HepG2 (cell line): ENCODE measurements at places on chromosomes 1 and 21. TPM values are rescaled to one million over a fixed set of nuclear protein-coding genes. Genes with fewer than 3 reads are reported as not detected.

- H3K36me3 ChIP-seq = no peaks in the 10 kb centered on the region
- no peaks in the 10 kb centered on the region for H3K27me3 ChIP-seq
- no peak overlapping the region for H3K4me3 ChIP-seq
- DNase-seq = no peak
- H3K4me1 ChIP-seq = peaks cover 46% of the 10 kb centered on the region
Observed at GRCh38 chr1:185645162-185645640, 89.0 kb upstream of the HMCN1 start.

DNA sequence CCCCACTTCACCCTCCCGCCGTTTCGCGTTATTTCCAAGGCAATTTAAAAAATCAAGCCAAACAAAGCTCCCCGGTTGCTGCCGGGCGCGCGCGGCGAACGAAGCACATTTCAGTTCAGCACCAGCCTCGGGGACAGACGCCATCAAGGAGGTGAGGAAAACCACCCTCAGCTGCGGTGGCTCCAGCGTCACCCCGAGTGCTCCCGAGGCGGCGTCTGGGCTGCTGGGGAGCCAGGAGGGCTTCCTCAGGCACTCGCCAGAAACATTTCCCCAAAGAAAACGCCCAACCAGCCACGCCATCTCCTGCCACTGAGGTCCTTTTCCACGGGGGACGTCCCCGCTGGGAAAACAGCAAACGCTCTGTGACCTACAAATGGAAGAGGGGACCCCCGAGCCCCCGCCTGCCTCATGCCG, 623 bp downstream of the GNG4 start:
- peaks cover 2% of the 10 kb centered on the region for H3K36me3 ChIP-seq
- H3K4me1 ChIP-seq = peaks cover 55% of the 10 kb centered on the region
- H3K4me3 ChIP-seq = peak overlapping the region; percentile 88
- DNase-seq = peak; percentile 37

DNA sequence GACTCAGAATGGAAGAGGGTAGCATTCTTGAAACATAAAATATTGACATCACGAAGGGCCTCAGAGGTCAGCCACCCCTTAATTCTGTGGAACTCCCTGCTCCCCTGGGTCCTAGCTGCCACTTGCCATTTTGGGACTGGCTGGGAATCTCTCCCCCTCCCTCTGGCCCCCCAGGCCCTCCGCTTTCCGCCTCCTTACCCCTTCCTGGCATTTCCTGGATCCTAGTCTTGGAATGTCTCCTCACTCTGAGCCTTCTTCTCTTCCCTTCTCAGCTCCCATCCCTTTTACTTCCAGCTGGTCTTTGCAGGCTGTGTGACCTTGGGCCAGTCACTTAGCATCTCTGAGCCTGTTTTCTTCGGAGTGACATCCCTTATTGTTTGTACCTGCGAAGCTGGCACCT, 4.5 kb downstream of the PADI1 start:
- no peaks in the 10 kb centered on the region for H3K4me1 ChIP-seq
- DNase-seq = no peak
- no peak overlapping the region for H3K27ac ChIP-seq
- H3K4me3 ChIP-seq = no peak overlapping the region

GRCh38 chr1:202287196-202287595, 54.5 kb downstream of the UBE2T start:
- H3K4me1 ChIP-seq = peaks cover 14% of the 10 kb centered on the region
- H3K4me3 ChIP-seq = no peak overlapping the region
- H3K36me3 ChIP-seq = no peaks in the 10 kb centered on the region
- H3K27me3 ChIP-seq = peaks cover 4% of the 10 kb centered on the region; the same call in 1 of the 2 replicates

DNA sequence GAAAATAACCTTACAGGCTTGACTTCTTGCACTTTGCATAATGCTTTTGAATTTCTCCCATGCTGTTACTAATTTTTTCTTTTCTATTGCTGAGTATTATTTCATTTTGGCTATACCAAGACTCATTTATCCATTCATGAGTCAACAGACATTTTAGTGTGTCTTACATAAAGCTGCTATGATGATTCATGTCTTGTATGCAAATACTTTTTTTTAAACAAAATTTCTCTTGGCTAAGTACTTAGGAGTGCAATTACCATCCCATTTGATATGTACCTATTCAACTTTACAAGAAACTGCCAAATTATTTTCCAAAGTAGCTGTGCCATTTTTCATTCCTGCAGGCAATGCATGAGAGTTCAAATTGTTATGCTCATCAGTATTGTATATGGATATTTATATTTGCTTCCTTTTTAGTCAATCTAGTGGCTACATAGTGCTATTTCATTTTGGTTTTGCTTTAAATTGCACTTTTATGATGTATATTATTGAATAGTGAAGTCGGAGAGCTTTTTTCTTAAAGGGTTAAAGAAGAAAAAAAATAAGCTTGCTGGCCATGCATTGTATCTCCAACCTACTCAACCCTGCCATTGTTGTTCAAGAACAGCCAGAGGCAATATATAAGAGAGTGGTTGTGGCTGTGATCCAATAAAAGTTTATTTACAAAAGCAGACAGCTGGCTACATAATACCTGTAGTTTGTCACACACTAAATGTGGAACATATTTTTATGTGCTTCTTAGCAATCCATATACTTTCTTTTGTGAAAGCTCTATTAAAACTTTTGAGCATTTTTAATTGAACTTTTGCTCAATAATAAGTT, 862.8 kb downstream of the KCNT2 start:
- no peaks in the 10 kb centered on the region for H3K36me3 ChIP-seq
- H3K27ac ChIP-seq = no peak overlapping the region
- H3K4me3 ChIP-seq = no peak overlapping the region
- H3K27me3 ChIP-seq = no peaks in the 10 kb centered on the region
- H3K4me1 ChIP-seq = no peaks in the 10 kb centered on the region

DNA sequence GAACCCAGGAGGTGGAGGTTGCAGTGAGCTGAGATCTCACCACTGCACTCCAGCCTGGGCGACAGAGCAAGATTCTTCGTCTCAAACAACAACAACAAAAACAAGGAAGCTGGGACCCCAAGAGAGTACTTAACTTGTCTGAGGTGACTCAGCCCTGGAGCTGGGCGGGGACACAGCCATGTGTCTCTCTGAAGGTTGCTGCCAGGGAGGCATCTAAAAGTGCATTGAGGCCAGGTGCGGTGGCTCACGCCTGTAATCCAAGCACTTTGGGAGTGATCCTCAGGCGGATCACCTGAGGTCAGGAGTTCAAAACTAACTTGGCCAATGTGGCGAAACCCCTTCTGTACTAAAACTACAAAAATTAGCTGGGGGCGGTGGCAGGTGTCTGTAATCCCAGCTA, 7.7 kb downstream of the IFI6 start:
- no peaks in the 10 kb centered on the region for H3K36me3 ChIP-seq
- H3K4me1 ChIP-seq = peaks cover 24% of the 10 kb centered on the region
- 0 out of 3 replicates have a peak, but pooled peaks cover 4% of the 10 kb centered on the region for H3K27me3 ChIP-seq
- H3K27ac ChIP-seq = no peak overlapping the region

DNA sequence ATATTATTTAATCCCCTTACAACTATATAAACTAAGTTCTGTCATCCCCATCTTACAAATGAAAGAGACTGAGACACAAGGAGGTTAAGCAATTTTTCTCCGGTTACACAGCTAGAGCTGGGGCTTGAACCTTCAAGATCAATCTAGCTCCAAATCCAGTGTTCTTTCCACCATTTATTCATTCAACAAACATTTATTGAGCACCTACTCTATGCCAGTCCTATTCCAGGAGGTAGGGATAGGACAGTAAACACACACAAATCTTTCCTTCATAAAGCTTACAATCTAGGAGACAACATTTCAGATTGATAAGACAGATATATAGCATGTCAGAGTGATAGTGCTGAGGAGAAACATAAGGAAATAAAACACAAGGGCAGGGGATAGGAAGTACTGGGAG, 2.9 kb upstream of the TMEM125 start:
- H3K4me1 ChIP-seq = peaks cover 61% of the 10 kb centered on the region
- H3K27ac ChIP-seq = no peak overlapping the region
- DNase-seq = no peak

GRCh38 chr1:247293047-247293446, 37.2 kb downstream of the VN1R5 start:
- H3K4me1 ChIP-seq = no peaks in the 10 kb centered on the region
- DNase-seq = no peak
- H3K27me3 ChIP-seq = no peaks in the 10 kb centered on the region
- no peaks in the 10 kb centered on the region for H3K36me3 ChIP-seq
- H3K4me3 ChIP-seq = no peak overlapping the region
- H3K27ac ChIP-seq = no peak overlapping the region

GRCh38 chr1:44785029-44785380, 3.0 kb downstream of the BEST4 start:
- H3K4me3 ChIP-seq = peak overlapping the region; percentile 54
- DNase-seq = no peak
- no peaks in the 10 kb centered on the region for H3K36me3 ChIP-seq
- H3K4me1 ChIP-seq = peaks cover 53% of the 10 kb centered on the region
- peaks cover 3% of the 10 kb centered on the region; the same call in 1 of the 2 replicates for H3K27me3 ChIP-seq

DNA sequence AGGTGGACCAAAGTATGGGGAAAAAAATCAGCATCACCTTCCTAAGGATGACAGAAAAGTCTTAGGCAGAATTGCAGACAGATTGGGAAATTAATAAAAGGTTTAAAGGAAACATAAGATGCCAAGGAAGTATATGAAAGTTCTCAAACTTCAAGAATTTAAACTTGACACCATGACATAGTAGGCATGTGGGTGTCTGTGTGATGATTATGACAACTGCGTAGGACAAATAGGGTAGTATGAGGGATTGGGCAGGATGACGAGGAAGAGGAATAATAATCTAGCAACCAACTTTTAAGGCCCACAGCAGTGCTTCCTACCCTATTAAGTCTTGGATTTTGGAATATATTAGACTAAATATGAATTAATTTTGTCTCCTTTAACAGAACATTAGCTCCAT, 52.4 kb downstream of the HNRNPR start:
- H3K27me3 ChIP-seq = no peaks in the 10 kb centered on the region
- DNase-seq = no peak
- no peak overlapping the region for H3K4me3 ChIP-seq
- no peaks in the 10 kb centered on the region; the same call in 1 of the 2 replicates for H3K36me3 ChIP-seq

DNA sequence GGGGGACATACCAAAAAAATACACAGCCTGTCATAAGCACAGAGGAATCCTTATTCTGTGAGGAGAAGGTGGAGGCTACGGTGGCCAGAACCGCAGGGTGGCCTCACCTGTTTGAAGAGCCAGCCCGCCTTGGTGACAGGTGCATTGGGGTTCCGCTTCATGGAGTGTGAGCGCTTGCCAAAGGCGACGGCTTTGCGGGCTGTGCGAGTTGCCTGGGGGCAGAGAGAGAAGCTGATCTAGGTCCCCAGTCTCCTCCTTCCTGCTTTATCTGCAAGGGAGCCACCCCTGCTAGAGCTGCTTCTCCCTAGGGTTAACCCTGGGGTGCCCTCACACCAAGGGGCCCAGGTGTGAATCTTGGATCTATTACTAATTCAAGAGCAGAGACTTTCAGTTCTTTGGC, 54.3 kb upstream of the GOLT1A start:
- H3K4me3 ChIP-seq = no peak overlapping the region
- peak overlapping the region; percentile 78 for H3K27ac ChIP-seq
- H3K4me1 ChIP-seq = peaks cover 32% of the 10 kb centered on the region
- peaks cover 42% of the 10 kb centered on the region; the same call in 2 of the 3 replicates for H3K36me3 ChIP-seq
- no peaks in the 10 kb centered on the region for H3K27me3 ChIP-seq
- no peak for DNase-seq

- no peaks in the 10 kb centered on the region for H3K36me3 ChIP-seq
- no peaks in the 10 kb centered on the region for H3K27me3 ChIP-seq
- no peak overlapping the region for H3K4me3 ChIP-seq
- H3K4me1 ChIP-seq = no peaks in the 10 kb centered on the region
- H3K27ac ChIP-seq = no peak overlapping the region
- DNase-seq = no peak
Observed at GRCh38 chr1:229191066-229191674, 79.7 kb upstream of the RAB4A start.

- H3K4me3 ChIP-seq = no peak overlapping the region
- no peak for DNase-seq
- H3K4me1 ChIP-seq = peaks cover 51% of the 10 kb centered on the region
Observed at GRCh38 chr1:59394706-59395425, 98.0 kb downstream of the FGGY start.

- H3K27me3 ChIP-seq = 0 out of 3 replicates have a peak, but pooled peaks cover 5% of the 10 kb centered on the region
- H3K4me3 ChIP-seq = no peak overlapping the region
- no peak for DNase-seq
- H3K4me1 ChIP-seq = no peaks in the 10 kb centered on the region
- no peak overlapping the region for H3K27ac ChIP-seq
- H3K36me3 ChIP-seq = no peaks in the 10 kb centered on the region
Observed at GRCh38 chr1:232863544-232864275, 58.5 kb downstream of the MAP10 start.

- H3K27ac ChIP-seq = no peak overlapping the region
- H3K36me3 ChIP-seq = no peaks in the 10 kb centered on the region
- H3K4me3 ChIP-seq = no peak overlapping the region
- H3K4me1 ChIP-seq = peaks cover 28% of the 10 kb centered on the region
- peaks cover 38% of the 10 kb centered on the region for H3K27me3 ChIP-seq
Observed at GRCh38 chr1:101238031-101238628, 1.3 kb downstream of the S1PR1 start.

DNA sequence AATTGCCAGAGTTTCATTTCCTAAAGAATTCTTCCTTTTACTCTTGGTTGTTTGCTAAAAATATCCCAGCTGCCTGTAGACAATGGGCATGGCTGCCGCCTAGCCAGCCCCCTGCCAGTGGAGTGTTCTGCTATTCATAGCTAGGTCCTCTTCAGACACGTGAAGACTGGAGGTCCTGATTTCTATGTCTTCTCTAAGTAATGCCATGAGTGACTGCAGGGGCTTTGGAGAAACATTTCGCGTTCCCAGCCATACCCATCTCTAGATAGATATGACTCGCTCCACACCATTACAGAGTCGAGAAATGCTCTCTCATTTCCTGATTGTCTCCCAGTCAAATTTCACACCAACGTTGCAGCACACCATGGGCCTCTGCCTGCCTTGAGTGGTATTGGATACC, 99.5 kb upstream of the BACE2 start:
- DNase-seq = no peak
- peaks cover 13% of the 10 kb centered on the region; the same call in 2 of the 3 replicates for H3K27me3 ChIP-seq
- H3K36me3 ChIP-seq = no peaks in the 10 kb centered on the region
- H3K4me1 ChIP-seq = no peaks in the 10 kb centered on the region

GRCh38 chr1:172733815-172734214, 74.9 kb downstream of the FASLG start:
- no peaks in the 10 kb centered on the region for H3K36me3 ChIP-seq
- no peak overlapping the region for H3K4me3 ChIP-seq
- H3K27me3 ChIP-seq = no peaks in the 10 kb centered on the region
- no peak for DNase-seq
- no peaks in the 10 kb centered on the region for H3K4me1 ChIP-seq

SYPL2 gene
- 0.24 and 0.25 TPM in 2 replicates for total RNA-seq

EPRS1 gene
- total RNA-seq = 124 and 194 TPM in 2 replicates

IQGAP3 gene
- 6.7 and 14.1 TPM in 2 replicates for total RNA-seq

NPL gene
- total RNA-seq = 0.04 TPM in 1 of 2 replicates, not detected in the other

SPRR2A gene
- total RNA-seq = not detected in 2 replicates

RPTN gene
- total RNA-seq = not detected in 2 replicates

FALEC gene
- total RNA-seq = 0.71 TPM in 1 of 2 replicates, not detected in the other

HJV gene
- 0.15 and 0.18 TPM in 2 replicates for total RNA-seq

LY9 gene
- total RNA-seq = not detected in 2 replicates

GPR52 gene
- total RNA-seq = 1.5 TPM in 1 of 2 replicates, not detected in the other

APOBEC4 gene
- total RNA-seq = not detected in 2 replicates

ADGRL4 gene
- total RNA-seq = not detected in 2 replicates

ACTL8 gene
- 0.64 and 1.0 TPM in 2 replicates for total RNA-seq
